ENCODE measurements at places on chromosomes 1 and 21.

- DNase-seq, result no peak
These were observed 13.8 kb downstream of the UBE4B start for GRCh38 chr1:10046356-10047085.

- DNase-seq, result peak; percentile 36
These were observed 29.4 kb upstream of the SLC26A9 start for GRCh38 chr1:205972491-205973168.

GRCh38 chr1:1602304-1602967, 2.5 kb upstream of the FNDC10 start:
- no peak for DNase-seq

GRCh38 chr1:248752161-248753028, 3.2 kb downstream of the LYPD8 start:
- DNase-seq, result no peak

GRCh38 chr1:236107121-236107907, 35.0 kb upstream of the GPR137B start:
- no peak for DNase-seq

DNA sequence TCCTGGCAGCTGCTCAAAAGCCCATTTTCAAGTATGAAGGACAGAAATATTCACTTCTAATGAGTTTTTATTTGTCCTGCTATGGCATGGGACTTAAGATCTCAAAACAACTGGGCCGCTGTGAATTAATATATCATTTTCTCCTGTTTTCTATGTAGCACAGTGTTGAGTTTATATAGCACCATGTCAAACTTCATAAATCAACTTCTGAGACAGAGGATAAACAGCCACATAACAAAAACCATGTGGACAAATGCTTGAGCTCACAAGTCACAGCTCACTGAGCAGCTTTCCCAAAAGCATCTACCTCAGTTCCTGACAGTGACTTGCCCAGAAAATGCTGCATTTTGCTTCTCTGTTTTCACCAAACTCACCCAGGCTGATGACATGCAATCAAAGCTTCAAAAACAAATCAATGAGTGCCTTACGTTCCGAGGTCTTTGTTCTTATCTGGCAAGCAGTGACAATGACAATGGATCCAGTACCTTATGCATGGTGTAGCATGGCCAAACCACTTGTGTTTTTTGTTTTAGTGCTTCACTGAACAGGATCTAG, 722.6 kb downstream of the LRRIQ3 start:
- DNase-seq, result no peak

GRCh38 chr1:111907321-111907720, 82.1 kb downstream of the KCND3 start:
- no peak for DNase-seq

- DNase-seq, result no peak
These were observed 11.7 kb downstream of the RHOC start for GRCh38 chr1:112695276-112695675.

DNA sequence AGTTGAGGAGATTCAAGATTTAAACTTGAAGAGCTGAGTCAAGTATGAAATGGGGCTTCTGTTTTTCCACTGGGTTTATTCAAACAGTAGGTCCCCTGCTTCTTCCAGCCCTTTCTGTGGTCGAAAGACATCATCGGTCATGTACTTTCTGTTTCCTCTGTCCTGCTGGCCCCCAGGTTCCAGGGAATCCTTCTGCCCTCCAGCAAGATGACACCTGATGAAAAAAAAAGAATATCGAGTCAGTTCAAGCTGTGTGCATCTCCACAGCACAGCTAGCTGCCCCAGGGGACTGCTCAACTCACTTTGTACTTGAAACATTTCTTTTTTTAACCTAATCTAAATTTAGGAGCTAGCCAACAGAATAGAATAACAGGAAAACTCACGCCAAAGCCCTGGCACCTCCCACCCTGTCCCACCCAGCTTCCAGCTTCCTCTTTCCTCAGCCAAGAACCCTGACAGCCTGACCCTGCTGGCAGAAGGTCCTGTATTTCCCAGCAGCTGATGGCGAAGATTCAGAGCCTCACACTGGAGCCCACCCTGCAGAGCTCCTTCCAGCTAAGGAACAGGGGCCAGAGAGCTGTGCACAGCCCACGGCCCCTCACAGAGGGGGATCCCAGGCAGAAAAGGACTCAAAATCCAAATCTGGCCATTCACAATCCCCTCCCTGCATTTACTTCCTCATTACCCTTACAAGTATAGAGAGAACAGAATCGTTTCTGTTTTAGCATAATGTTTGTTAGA, 176.5 kb downstream of the PSMG1 start:
- no peak for DNase-seq

DNA sequence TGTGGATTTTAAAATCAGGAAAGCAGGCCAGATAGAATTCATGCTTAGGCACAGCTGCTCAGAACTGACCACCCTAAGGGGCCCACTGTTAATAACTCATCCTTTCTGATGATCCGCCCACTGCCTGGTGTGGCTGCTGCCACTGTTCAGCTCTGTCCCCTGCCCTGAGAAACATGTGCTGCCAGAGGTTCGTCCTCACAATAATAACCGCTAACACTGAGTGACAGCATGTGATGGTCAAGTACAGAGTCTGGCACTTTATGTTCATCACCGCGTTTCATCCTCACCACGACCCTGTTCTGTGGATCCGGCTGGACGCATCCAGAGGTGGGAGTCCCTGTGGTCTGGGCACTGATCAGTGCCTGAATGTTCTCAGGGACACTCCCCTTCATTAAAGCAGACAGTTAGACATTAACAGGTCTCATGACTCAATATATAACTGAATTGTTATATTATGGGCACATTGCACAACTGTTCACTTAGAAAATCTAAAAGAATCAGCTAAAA, 108.6 kb downstream of the SIM2 start:
- no peak for DNase-seq

DNA sequence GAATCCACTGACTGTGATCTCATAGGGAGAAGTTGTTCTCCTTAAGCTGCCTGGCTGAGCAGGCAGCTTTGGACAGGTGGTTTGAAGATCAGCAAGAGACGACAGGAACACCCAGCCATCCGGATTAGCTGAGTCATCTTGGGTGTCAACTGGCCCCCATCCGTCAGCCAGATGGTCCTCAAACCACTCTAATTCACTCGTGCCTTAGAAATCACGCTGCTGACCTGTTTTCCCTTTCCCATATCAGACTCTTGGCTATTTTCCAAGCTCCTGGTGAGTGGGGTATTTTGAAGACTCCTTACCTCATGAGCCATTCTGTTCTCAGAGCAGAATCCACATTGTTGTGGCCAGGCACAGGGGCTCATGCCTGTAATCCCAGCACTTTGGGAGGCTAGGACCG, 149.1 kb upstream of the L1TD1 start:
- DNase-seq, result no peak

- DNase-seq, result no peak
These were observed 277.2 kb downstream of the KCTD3 start for GRCh38 chr1:215844266-215844665.

DNA sequence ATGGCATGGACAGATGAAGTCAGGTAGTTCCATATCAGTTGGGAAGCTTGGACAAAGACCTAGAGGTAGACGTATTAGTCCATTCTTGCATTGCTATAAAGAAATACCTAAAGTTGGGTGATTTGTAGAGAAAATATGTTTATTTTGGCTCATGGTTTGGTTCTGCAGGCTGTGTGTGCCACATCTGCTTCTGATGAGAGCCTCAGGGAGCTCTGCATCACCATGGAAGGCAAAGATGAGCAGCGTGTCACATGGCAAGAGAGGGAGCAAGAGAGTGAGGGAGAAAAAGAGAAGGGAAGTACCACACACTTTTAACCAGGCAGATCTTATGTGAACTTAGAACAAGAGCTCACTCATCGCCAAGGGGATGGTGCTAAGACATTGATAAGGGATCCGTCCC, 9.0 kb downstream of the TSACC start:
- DNase-seq, result no peak

GRCh38 chr1:175884369-175884768, 141.0 kb upstream of the TNR start:
- DNase-seq, result no peak

DNA sequence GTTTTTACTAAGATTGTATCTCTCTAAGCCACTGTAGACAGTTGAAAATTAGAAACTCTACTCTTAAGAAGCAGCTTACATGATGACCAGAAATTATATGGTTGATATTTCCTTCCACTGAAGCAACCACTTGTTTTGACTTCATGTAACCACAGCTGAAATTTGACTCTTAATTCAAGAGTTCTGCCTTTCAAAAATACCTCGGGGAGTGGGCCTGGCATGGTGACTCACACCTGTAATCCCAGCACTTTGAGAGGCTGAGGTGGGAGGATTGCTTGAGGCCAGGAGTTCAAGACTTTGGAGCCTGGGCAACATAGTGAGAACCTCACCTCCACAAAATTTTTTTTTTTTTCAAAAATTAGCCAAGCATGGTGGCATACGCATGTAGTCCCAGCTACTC, 4.3 kb downstream of the AMPD1 start:
- no peak for DNase-seq

GRCh38 chr1:165443539-165444311, 1.2 kb downstream of the RXRG start:
- DNase-seq, result no peak

GRCh38 chr1:27044613-27045151, 32.0 kb upstream of the TENT5B start:
- DNase-seq, result peak; percentile 96

DNA sequence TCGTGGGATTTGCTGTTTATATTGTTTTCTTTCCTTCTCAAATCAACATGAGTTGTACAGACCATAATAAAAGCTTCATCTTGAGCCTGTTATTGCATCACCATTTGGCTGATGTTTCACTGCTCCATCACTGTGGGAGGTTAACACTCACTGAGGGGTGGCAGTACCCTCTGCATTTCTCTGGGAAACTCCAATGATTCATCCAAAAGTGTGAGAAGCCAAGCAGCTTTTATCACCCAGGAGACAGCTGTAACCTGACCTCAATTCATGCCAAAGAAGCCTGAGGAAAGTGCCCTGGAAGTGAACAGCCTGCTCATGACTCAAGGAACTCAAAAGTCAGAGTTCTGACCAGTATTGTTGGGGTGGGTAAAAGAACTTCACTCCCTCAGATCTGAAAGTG, 84.1 kb downstream of the GPR88 start:
- DNase-seq, result no peak

GRCh38 chr1:244112636-244113035, 61.6 kb downstream of the ZBTB18 start:
- DNase-seq, result no peak

GRCh38 chr1:10975567-10976326, 36.7 kb upstream of the TARDBP start:
- DNase-seq, result no peak

DNA sequence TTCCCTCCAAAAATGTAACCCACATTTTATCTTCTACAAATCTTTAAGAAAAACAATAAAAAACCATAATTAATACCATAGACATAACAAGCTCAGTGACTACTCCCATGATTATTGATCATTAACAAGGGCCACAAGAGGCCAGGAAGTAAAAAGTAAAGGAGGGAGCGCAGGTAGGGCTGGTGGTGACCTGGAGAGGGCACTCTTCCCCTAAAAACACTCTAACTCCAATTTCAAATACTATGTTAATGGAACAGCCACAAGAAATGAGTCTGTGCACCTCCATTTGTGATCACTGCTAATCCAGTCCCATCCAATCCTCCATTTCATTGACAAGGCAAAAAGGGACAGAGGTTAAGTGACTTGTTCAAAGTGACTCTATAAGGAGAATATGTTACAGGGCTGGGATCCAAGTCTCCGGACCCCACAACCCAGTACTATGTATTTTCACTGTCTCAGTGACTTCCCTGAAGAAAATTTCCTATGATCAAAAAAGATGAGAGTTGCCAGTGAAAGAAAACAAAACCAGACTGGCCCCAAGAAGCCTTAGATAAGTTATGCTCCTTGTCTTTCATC, 41.2 kb upstream of the CFAP298 start:
- no peak for DNase-seq

- DNase-seq, result no peak
These were observed 65.9 kb downstream of the TM2D1 start for GRCh38 chr1:61659061-61659460.

DNA sequence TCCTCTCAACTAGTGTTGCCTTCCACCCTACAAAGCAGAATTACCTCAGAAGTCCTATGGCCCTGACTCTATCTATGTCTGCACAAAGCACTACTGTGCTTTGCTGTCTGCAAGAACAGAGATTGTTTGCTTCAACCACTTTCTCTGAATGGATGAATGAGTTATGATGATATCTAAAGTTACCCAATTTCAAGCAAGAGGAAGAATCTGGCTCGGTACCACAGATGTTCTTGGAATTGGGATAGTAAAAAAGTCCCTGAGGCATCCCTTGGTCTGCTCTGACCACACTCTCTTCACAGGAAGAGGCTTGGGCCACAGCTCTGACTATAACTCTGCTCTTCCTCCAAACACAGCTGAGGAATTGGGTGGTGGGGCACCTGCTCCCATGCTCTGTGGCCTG, 31.2 kb downstream of the MTARC1 start:
- DNase-seq, result no peak
